Right renal cortex interstitium (tissue), 3 donors: ENCODE measurements at places on chromosomes 4 and X. TPM values are rescaled to one million over a fixed set of nuclear protein-coding genes. Genes with fewer than 3 reads are reported as not detected.
A peak's percentile ranks its signal among the peaks of the same experiment; 100 is the strongest.

The KLF8 gene
- polyA plus RNA-seq, result 5.3 TPM

DNA sequence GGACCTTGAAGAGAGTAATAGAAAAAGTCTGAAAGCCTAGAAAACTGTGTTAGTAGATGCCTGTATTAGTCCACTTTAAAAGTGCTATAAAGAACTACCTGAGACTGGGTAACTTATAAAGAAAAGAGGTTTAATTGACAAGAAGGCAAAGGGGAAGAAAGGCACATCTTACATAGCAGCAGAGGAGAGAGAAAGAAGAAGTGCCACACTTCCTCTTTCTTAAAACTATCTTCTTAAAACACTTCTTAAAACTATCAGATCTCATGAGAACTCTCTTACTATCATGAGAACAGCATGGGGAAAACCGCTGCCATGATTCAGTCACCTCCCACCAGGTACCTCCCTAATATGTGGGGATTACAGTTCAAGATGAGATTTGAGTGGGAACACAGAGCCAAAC lies 18.8 kb upstream of the COL25A1 start:
- DNase-seq, result no peak

DNA sequence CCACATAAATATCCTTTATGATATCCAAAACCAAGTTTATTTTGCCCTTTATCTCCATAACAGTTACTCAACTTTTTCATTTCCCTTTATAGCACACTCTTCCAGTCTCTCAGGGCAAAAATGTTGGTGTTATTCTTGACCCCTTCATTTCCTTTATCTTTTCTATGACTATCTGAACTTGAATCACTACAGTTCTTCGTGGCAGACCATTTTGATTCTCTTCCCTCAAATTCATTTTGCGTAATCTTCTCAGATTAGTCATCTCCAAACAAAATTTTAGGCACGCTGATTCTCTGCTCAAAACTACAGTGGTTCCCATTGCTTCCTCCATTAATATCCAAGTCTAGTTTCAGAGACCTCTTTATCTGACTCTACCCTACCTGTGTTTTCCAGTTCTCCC lies 26.1 kb downstream of the RUFY3 start:
- DNase-seq, result no peak

- peak; percentile 18 for DNase-seq
These were observed 26.9 kb downstream of the ARSJ start for GRCh38 chr4:113952452-113953029.

- DNase-seq, result no peak
These were observed 6.9 kb downstream of the SHROOM3 start for GRCh38 chr4:76441881-76442280.
